ENCODE measurements at places on chromosomes 6 and 20. TPM values are rescaled to one million over a fixed set of nuclear protein-coding genes. Genes with fewer than 3 reads are reported as not detected.

The SAPCD1 gene
- total RNA-seq, result 0.73 TPM

The FAM135A gene
- 15.4 TPM for total RNA-seq

The ADTRP gene
- 0.21 TPM for total RNA-seq

The MRAP2 gene
- 1.2 TPM for total RNA-seq

The PLEKHG1 gene
- 9.3 TPM for total RNA-seq

The GJA10 gene
- total RNA-seq, result not detected

The PPP1R16B gene
- 7.7 TPM for total RNA-seq

The MOG gene
- total RNA-seq, result 3.5 TPM

The SLC35F1 gene
- 1.6 TPM for total RNA-seq

The PKIB gene
- total RNA-seq, result not detected

The MYL9 gene
- total RNA-seq, result 1,946 TPM

The NHLRC1 gene
- total RNA-seq, result 1.6 TPM

The KIF6 gene
- total RNA-seq, result 0.15 TPM

The GHRH gene
- 10.7 TPM for total RNA-seq

The OR12D3 gene
- total RNA-seq, result not detected

The PRSS16 gene
- 0.88 TPM for total RNA-seq

The SYTL3 gene
- 4.4 TPM for total RNA-seq

The HSPA1L gene
- total RNA-seq, result 1.1 TPM

The MICB gene
- 2.2 TPM for total RNA-seq

The SAMD3 gene
- total RNA-seq, result 1.9 TPM

The SLC26A8 gene
- total RNA-seq, result not detected

The BNIP5 gene
- total RNA-seq, result not detected

The LY6G5C gene
- 2.2 TPM for total RNA-seq

The PRSS35 gene
- 0.94 TPM for total RNA-seq

The C4A gene
- 206 TPM for total RNA-seq

The GDAP1L1 gene
- total RNA-seq, result 0.21 TPM

The PRR18 gene
- total RNA-seq, result 0.65 TPM

The SLA2 gene
- total RNA-seq, result 0.56 TPM

The PAK5 gene
- not detected for total RNA-seq

The WFDC12 gene
- total RNA-seq, result not detected

The CRISP3 gene
- total RNA-seq, result not detected

The COL11A2 gene
- 1.3 TPM for total RNA-seq

The SUMO4 gene
- 0.63 TPM for total RNA-seq

The CYP39A1 gene
- total RNA-seq, result 3.7 TPM

The PGC gene
- total RNA-seq, result not detected

The SEL1L2 gene
- not detected for total RNA-seq

The RNF182 gene
- 0.81 TPM for total RNA-seq

The NRN1 gene
- 18.1 TPM for total RNA-seq

The NOX3 gene
- not detected for total RNA-seq

The SMLR1 gene
- not detected for total RNA-seq

The ASF1A gene
- 19.2 TPM for total RNA-seq

The SIRPB1 gene
- total RNA-seq, result 0.58 TPM

The PRICKLE4 gene
- total RNA-seq, result 2.1 TPM
